ENCODE measurements at places on chromosomes 6 and 20.

DNA sequence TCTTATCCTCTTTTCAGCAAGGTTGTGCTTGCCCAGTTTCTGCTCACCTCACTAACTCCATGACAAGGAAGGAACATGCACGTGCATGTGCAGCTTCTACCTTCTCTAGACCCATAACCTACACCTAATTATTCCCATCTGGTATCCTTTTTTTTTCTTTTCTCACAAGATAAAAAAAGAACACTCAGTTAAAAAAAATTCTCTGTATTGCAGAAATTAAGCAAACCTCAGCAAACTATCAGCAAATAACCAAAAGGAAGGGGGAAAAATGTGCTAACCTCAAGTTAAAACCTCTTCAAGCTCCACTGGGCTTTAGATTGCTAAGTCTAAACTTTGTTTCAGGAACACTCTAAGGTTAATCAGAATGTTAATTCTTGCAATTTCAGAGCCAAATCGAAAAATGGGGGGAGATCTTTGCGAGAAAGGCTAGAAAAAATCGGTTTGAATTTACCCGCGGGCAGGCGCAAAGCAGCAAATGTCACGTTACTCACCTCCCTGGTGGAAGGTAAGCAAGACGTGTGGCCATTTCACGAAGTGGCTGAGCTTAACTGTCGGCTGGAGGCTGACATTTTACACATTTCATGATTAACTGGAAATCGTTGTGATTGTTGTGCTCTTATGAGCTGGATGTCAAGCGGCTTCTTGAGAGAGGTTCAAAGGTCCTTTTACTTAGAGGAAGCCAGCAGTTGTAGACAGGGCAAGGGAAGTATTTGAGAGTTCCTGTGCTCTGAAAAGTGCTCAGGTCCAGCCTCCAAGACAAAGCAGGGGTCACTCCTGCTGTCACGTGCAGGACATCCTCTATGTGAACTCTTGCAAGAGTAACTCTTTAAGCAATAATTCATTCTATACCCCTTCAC is 19.1 kb downstream of the TFAP2B start:
- DNase-seq = no peak

GRCh38 chr6:131923356-131923755 is 27.8 kb downstream of the CCN2 start:
- no peak for DNase-seq

- no peak for DNase-seq
Measured at GRCh38 chr20:49976542-49976941, 6.2 kb upstream of the SNAI1 start.

- no peak for DNase-seq
Measured at GRCh38 chr6:137795501-137795900, 71.6 kb upstream of the TNFAIP3 start.

DNA sequence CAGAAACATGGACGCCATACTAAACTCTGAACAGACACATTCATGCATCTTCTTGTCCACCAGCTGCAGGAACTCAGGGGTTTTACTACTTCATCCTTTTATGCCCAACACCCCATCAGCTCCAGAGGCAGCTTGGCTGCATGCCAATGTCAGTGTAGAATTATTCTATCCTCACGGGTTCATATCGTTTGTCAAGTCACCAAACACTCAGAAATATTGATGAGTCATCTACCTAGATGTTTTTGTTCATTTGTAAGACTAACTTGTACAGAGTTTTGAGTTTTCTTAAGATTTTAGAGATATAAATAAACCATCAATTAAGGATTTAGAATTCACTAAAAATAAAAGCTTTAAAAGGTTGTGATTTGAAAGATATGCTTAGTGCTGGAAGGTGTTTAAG is 590.7 kb upstream of the FLRT3 start:
- no peak for DNase-seq

GRCh38 chr6:161954699-161955276 is 680.9 kb upstream of the AGPAT4 start:
- no peak for DNase-seq

All from C1 segment of cervical spinal cord (tissue), 14 donors.